ENCODE measurements at places on chromosomes 11 and 22.
A peak's percentile ranks its signal among the peaks of the same experiment; 100 is the strongest.

- no peak for DNase-seq
Measured at GRCh38 chr11:2342981-2343380, 34.1 kb upstream of the CD81 start.

GRCh38 chr11:32332990-32333319, 102.4 kb downstream of the WT1 start:
- DNase-seq = no peak

DNA sequence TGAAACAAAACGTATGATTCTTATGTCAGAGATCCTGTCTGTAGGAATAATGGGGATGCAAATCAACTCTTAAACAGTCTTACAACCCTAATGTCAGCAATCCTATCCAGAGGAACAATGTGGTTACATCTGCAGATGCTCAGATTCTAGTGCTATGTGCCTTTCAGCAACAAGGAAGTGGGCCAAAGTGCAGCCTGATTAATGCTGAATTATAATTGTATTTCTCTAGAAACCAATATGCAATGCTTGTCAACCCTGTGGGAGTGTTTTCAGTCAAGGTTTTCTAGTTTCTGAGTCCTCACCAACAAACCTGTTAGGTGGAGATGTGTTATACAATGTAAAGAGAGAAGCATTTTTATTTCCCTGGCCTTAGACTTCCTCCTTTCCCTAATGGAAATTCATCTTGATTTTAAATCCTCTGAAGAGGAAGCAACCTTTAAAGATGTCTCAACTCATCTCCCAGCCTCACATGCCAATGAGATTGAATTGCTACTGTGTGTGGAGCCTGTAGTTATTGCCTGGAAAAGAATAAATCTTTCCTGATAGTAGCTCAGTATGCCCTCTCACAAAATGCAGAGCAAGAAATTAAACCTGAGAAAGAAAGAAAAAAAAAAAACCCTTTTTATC, 26.2 kb upstream of the TMEM123 start:
- DNase-seq = no peak

DNA sequence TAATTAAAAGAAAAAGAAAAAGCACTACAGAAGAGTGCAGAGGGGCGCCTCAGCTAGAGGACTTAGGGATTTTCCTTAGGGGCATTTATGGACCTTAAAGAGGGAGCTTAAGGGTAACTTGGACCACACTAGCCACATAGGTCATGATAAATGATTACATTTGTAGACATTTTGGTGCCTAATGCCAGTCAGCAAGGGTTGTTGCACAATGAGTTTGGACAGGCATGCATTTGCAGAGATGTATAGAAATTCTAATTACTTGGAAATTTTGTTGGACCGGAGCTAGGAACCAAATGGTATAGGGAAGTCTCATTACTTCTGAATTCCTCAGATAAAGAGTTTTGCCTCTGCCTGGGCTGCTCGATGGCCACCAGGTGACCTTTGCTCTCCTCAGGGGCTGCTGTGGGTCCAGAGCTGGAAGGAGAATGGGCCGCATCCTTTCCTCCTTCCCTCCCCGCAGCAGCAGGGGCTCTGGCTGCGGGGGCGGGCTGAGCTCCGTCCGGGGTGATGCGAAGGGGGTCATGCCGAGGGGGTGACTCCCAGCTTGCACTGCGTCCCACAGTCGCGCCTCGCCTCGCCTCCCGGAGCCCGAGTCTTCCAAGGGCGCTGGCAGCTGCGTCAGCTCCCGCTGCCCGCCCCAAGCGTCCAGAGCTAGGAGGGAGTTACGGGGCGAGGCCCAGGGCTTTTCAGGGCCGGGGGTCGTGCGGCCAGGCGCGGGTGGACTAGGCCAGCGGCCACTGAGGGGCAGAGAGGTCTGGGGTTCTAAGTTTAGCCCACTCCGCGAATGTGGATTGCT, 20.3 kb upstream of the MALAT1 start:
- peak; percentile 78 for DNase-seq

- DNase-seq = peak; percentile 54
Measured at GRCh38 chr11:123580557-123581275, 73.7 kb downstream of the SCN3B start.

DNA sequence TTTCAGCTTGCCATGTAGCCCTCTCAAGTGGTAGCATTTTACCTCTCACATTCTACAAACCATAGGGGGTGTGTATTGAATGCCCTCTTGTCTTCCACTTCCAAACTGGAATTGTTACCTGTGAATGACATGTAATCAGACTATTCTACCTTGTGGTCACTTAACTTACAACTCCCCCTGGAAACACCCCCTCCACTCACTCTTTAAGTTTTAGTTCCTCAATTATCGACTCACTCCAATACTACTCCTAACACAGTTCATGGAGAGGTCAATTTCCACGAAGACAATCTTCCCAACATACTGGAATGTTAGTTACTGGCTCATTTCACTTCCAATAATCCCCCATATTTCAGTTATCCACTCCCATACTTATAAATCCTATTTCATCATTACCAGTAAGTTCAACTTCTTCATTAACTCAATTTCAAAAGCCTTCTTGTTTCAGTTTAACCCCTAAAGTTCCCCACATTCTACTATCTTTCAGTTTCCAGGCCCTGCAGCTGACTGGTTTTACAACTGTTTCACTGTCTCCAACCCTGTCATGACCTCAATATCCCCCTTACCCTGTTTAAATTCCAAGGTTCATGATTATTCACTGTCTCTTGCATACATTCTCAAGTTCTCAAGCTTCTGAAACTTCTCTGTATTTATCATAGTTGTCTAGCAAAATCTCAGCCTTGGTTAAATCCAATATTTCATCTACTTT, 92.5 kb downstream of the C11orf87 start:
- no peak for DNase-seq

DNA sequence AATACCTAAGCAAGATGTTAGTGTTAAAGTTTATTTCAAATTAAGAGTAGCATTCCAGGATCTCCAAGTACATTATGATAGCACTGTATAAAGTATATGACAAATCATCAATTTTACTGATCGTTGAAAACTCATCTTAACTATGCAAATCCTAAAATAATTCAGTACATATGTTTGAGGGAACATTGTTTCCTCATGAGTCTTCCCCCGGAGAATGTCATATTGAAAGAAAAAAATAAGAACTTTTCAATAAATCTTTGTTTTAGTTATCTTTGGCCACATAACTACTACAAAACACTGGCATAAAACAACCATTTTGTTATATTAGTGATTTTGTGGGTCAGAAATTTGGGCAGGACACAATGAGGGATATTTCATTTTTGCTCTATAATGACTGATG, 135.4 kb downstream of the METTL15 start:
- DNase-seq = no peak

DNA sequence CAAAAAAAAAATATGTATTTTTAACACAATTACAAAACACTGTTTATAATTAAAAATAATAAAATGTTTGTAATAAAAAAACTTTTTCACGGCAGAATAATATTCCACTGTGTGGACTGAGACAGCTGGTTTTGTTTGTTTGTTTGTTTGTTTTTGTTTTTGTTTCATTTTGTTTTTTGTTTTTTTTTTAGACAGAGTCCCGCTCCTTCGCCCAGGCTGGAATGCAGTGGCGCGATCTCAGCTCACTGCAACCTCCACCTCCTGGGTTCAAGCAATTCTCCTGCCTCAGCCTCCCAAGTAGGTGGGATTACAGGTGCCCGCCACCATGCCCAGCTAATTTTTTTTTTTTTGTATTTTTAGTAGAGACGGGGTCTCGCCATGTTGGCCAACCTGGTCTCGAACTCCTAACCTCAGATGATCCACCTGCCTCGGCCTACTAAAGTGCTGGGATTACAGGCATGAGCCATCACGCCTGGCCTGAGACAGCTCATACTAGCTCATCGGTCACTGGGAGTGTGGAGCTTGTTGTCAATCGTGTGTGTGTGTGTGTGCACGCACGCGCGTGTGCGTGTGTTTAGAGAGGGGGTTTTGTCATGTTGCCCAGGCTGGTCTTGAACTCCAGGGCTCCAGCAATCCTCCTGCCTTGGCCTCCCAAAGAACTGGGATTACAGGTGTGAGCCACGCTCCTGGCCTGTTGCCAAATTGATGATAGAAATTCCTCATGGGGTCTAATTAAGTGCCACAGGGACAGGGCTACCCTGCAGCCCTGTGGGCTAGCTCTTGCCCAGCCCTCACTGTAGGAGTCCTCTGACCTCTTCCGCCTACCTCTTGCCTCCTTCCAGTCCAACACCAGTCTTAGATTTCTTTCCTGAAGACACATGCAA, 7.2 kb upstream of the AIFM3 start:
- DNase-seq = no peak

DNA sequence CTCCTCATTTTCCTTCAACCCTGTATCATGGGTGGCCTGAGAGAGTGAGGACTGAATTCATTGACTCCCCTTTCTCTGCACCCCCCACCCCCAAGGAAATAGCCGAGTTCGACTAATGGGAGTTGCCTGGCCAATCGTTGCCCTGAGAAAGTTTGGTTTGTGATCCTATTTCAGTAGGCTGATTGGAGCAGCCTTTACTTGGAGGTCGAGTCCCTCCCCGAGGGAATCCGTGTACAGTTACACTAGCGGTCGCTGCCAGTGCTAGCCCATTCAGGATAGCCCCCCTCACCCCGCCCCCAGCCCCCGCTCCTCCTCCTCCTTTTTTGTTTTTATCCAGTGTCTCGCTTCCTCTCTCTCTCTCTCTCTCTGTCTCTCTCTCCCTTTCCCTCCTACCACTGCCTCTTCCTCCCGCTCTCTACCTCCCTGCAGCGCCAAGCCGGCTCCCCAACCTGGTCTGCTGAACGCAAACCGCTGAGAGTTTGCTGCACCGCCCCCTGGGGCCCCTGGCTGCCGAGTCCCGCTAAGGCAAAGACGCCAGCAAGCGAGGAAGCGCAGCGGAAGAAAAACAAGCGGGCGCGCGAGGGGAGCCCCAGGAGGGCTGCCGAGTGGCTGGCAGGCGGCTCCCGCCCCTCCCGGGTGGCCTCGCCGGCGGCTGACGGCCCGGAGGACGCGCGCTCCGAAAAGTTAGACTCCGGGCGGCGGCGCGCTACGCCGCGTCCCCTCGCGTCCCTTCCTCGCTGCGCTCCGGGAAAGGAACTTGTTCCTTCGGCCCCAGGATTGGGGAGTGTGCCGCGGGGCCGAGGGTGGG, at the start of gene GRAMD1B:
TSS of gene GRAMD1B (plus strand) at position 357 of the 808 bp plus-strand sequence. CDS start 524 bp downstream, outside the sequence.
- DNase-seq = peak; percentile 62

DNA sequence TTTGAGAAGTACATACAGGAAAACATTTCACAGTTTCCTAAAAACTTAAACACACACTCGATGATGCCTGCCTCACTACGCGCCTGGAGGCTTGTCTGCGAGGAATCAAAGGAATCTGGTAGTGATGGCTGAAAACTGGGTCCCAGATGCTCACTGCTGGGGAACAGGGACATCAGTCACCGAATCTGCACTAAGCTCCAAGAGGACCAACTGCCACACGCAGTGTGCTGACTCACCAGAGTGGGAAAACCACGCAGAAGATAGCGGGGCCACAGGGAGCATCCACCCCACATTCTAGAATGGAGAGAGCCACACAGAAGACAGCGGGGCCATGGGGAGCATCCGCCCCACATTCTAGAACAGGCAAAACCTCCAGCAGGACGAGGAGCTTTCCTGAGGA, 24.3 kb upstream of the MOB2 start:
- DNase-seq = peak; percentile 2

DNA sequence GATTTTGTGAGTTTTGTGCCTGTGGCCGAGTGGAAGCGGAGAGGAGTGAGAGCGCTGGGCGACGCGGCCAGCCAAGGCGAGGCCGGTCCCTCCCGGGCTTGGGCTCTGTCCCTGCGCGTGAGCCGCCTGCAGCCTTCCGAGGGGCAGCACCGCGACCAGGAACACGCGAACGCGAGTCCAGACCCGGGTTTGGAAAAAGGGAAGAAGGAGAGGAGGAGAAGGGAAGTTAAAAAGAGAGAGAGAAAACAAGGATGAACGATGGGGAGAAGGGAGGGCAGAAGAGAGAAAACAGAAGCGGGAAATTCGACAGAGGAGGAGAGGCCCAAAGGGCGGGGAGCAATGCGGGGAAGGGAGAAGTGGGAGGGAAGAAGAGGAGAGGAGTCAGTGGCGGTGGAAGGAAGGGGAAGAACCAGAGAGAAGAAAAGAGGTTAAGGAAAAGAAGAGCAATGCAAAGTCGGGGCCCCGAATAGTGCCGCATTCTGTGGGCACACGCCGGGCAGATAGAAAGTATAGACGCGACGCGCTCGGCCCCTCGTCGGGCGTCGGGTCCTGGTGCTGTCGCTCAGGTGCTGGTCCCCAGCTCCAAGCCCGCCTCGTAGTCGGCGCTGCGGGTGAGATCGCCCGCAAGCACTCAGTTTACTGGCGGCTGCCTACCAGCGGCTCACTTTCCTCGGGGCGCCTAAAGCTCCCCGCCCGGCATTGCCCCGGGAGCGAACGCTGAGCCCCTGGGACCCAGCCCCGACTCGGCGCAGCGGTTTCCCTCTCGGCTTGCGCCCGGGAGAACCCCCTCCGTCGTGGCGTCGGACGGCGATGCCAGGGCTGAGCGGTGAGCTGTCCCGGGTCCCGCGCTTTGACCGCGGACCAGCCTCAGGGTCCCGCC, 2.8 kb upstream of the BARX2 start:
- no peak for DNase-seq

DNA sequence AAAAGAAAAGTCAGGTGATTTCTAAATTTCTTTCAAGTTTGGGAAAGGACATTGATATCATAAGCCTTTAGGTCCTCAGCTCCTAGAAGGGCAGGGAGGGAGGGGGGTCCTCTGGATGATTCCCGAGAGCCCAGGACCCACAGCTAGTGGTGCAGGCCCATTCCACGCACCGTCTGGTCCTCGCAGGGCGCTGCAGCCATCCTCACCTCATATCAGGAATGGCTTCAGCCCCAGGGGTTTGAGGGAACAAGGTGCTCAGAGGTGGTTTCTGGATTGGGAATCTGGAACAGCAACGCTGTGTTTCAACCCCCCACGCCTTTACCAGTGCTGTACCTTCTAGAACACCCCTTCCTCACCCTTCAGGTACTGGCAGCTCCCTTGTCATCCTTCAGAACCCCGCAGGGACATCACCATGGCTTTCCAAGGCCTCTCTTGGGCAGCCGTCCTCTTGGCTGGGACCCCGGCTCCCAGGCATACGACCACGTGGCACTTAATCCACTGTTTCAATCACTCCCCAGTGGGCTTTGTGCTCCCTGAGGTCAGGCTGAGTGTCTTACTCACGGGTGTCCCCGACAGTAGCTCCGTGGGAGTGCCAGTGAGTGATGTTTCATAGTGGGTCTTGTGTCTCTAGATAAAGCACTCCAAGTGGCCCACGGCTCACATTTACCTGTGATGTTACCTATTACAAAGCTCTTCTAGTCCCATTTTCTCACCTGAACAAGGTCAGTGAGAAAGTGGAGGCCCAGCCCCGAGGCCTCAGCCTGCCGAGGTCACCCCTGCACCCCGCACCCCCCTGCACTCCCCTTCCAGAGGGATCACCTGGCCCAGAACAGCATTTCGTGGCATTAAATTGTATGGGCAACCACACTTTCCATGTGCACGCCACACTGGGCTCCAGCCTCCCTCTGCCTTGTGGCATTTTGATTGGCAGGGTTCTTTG, 93.9 kb downstream of the MORC2 start:
- DNase-seq = peak; percentile 2

Data from heart right ventricle (tissue), 16 donors.